ENCODE measurements at places on chromosomes 4 and X.

DNA sequence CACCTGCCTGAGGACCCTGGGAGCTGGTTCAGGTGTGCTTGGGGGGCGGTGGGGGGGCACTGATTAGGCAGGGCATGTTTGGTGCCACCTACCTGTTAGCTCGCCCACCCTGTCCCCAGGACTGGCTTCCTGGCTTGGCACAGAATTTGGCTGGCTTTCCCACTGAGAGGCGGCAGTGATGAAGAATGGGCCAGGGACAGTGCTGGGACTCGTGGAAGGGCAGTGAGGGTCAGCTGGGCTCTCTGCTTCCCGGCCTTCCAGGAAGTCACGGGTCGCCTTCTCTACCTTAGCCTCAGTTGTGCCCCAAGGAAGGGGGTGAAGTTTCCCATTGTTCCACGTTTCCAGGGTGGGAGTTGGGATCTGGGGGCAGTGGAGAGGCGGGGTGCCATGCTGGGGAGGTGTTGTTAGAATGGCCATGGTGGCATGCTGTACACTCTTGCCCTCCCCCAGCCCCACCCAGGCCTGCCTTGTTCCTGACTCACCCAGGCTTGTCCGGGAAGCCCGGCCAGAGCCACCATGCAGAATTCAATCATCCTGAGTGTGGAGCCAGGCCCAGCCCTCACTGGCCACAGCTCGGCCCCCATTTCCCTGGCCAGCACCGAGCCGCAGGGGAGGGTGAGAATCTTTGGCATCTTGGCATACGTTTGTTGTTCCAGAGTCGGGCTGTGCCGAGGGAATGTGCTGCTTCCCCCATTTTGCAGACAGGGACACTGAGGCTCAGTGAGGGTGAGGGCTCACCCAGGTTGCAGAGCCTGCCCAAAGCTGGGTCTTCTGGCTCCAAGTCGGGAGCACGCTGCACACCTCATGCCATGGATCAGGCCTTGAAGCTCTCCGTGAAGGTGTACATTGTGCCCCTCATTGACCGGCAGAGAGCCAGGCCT is 21.9 kb upstream of the GPR78 start:
- DNase-seq: no peak

DNA sequence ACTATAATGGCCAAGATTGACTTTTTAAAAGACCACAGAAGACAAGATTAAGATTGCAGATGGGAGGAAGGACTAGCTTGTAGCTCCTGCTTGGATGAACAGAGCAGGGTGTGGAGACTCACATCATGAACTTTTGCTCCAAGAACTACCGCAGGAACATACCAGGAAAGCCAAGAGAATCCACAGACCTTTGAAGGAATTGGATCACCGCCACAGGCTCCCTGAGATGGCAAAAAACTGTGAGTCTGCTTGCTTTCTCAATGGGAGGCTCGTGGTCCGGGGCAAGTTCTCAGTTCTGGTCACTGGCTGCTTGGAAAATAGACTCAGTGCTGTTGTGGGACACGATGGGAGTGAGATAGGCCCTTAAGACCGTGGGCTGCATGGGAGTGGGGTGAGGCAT is 276.6 kb downstream of the CCSER1 start:
- DNase-seq: no peak

DNA sequence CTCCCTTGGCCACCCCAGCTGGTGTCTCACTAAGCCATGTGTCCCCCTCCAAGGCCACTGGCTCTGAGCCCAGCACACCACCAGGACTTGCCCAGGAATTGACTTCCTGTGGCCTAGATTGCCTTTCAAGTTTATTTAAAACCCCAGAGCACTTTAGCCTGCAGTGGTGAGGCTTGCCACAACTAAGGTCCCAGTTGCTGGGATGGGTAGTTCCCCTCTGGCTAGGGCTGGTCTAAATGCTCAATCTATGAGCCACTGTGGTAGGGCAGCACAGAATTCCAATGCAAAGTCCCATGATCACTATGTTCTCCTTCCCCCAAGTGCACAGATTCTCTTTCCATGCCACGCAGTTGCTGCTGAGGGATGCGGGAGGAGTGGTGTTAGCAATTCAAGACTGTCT is 61.1 kb upstream of the HCCS start:
- DNase-seq: no peak

DNA sequence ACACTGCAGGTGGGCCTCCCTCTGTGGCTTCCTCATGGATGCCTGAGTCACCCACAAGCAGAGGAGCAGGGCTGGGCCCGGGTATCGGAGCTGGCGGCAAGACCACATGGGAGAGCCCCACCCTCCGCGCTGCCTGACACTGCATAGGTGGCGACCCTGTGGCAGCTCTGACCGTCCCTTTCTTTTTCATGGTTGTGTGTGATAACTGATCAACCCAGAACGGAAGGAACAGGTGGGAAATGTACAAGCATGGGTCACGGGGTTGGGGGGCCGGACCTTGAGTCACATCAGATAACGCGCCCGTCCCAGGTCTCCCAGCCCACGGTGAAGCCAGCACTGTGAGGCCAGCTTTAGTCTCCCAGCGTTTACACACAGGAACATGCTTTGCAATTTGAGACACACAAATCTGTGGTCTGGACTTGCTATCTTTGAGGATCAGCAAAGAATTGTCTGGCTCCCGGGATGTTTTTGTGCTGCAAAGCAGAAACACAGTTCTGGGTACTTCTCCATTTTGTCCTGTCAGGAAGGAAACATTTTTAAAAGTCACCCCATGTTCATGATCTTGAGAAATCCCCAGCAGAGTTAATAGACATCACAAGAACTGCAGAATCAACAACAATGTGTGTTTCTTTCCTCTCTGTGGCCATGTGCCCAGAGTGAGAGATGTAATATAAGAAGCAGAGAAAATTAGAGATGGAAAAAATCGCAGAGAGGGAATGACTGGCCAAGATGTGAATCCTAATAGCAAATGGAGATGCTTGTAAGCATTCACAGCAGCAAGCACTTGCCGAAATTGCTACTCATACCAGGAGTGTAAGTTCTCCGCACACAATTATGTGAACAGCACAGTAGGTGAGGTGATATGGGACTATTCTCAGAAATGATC is 70.1 kb upstream of the CBR4 start:
- DNase-seq: peak; percentile 63

DNA sequence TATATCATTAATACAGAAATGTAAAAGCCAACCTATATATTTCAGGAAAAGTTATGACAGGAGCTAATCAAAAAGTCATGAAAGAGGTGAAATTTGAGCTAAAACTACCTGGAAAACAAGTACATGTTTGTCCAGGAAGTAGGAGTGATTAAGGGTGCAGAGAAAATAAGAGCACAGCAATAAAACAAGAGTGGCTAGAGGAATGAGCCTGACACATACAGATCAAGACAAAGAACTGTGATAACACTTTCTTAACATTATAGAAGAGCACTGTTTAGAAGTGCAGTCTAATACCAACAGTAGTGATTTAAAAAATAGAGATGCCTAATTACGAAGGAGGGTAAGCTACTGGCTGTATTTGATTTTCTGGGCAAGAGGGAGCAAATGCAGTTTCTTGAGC is 125.1 kb downstream of the WDFY3 start:
- DNase-seq: no peak

DNA sequence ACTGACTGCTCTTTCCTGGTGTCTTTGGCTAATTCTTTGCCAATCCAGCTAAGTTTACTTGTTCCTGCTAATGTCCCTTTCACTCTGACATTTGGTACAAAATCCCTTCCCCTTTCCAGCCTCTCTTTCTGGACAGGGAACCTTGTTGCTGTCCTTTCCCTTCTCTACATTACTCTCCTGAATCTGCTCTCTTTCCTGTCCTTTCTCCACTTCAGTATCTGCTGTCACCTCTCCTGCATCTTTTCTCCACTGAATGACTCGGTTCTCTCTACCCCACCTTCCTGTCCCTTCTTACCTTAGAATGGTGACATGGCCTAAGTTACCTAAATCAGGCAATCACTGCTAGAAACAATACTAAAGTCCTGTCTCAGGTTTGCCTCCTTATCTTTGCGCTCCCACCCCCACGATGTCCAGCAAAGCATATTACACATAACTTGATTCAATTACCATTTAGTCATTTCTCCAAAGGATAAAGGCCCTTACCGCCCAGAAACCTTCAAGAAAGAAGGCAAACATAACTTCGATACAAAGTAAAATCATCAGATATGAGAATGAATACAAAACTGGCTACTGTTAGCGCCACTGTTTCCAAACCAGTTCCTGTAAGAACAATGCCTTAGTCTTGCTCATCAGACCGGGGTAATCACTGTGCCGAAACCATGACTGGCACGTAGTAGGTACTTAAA is 890 bp downstream of the BOD1L1 start:
- DNase-seq: no peak

GRCh38 chr4:37664696-37665095 is 21.5 kb downstream of the RELL1 start:
- no peak for DNase-seq

- peak; percentile 64 for DNase-seq
Measured at GRCh38 chrX:39613997-39614679, 483.6 kb downstream of the BCOR start.

DNA sequence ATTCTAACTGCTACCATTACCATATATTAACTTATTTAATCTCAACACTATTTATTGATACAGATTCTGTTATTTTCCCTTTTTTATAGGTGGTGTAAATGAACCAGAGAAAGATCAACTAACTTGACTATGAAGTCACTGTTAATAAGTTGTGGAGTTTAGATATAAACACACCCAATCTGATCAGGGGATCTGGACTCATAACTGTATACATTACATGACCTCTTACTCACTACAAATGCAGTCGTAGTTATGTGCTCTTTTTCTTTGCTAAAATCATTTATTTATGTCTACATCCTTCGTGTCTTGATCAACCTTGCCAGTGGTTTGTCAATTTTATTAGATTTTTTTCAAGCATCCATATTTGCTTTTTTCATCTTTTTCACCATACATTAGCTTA is 614.8 kb upstream of the FAM241A start:
- no peak for DNase-seq

DNA sequence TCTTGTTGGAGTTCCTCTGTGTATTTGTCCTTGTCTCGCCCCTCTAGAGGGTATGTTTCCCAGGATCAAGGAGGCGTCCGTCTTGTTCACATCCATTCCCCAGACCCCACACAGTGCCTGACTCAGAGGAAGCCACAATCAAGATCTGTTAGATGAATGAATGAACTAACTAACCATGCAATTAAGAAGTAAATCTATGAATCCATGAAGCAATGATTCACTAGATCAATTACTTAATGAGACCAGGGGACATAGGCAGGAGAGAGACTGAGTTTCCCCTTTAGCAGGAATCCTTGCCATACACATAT is 11.9 kb downstream of the BLOC1S4 start:
- no peak for DNase-seq
